Renal cortical epithelial cell (primary cell): ENCODE measurements at places on chromosomes 6 and 20.
A peak's percentile ranks its signal among the peaks of the same experiment; 100 is the strongest.

DNA sequence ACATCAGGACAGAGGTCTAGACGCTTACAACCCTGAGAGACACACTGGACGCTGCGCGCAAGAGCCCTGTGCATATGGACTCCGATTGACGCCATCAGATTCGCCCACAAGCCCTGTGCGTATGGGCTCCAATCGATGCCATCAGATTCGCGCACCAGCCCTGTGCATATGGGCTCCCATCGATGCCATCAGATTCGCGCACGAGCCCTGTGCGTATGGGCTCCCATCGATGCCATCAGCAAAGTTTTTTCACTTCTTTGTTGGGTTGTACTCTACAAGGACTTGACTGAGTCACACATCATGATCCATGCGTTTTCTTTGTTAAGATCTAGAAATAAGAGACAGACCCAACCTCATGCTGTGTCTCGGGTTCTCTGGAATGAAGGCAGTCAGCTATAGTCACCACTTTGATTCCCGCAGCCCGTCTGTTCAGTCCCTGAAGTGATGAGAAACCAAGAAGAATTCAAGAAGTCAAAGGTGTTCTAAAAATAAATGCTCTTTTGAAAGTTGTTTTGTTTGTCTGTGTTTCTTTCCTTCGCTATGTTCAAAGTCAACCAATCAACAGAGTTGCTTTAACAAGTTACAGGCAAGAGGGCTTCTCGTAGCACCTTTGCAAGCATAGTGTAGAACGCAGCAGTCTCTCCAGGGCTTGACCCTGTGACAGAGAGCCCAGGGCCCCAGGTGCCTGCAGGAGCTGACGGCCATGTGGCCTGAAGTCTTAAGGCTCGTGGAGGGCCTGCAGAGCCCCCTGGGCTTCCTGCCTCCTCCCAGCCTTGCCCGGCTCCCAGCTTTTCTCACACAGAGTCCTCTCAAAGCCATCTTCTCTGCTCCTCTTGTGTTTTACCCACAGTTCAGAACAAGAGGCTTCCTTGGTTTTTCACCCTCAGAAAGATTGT is 7.9 kb downstream of the RPS6KA2 start:
- peak; percentile 41 for DNase-seq

GRCh38 chr6:37059344-37060194 is 54.1 kb downstream of the FGD2 start:
- DNase-seq, result peak; percentile 99

GRCh38 chr20:46168438-46168837 is 50.3 kb downstream of the CD40 start:
- DNase-seq, result no peak

- peak; percentile 16 for DNase-seq
These were observed 2.1 kb downstream of the GOPC start for GRCh38 chr6:117600008-117600743.
